ENCODE measurements at places on chromosomes 7 and 10.

- DNase-seq, result no peak
Observed at GRCh38 chr10:49609283-49610113, 612 bp upstream of the SLC18A3 start.

DNA sequence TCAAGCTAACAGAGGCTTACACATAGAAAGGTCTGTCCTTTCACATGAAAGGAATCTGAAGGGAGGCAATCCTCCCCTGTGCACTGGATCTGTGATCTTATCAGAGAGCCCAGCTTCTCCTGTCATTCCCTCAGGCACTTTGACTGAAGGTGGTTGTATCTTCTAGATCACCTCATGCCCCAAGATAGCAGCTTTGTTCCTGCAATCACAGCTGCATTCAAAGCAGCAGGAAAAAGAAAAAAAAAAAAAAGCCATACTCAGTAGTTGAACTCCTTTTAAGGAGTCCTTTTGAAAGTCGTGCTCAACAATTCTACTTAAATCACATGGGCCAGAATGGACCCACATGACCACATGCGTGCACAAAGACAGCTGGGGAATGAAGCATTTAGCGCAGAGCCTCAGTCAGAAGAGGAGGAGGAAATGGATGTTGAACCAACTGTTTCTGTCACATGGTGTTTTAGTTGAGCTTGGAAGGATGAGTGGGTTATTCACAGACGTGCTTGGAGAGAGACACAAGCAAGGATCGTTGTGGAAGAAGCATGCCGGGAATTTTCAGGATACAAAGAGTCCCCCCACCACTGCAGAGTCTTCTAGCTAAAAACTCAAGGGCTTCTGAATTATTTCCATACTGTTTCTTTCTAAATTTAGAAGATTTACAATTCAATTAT, 13.0 kb upstream of the PFKP start:
- DNase-seq, result no peak

DNA sequence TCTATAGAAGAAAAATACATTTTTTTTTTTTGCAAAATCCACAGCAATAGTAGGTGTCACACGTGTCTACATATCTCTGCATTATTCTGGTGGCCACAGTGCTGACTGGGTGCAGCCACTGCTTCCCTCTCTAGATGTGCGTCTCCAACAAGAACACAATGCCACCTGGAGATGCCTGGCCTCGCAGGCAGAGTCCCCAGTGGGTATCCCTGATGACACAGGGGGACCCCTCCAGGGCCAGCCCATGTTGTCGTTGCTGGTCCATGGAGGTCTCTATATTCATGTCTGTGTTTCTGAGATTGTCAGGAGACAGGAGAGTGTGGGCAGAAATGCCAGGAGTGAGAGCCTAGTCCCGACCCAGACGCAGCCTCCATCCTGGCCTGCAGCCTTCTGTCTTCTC, 345.9 kb upstream of the SHH start:
- no peak for DNase-seq

DNA sequence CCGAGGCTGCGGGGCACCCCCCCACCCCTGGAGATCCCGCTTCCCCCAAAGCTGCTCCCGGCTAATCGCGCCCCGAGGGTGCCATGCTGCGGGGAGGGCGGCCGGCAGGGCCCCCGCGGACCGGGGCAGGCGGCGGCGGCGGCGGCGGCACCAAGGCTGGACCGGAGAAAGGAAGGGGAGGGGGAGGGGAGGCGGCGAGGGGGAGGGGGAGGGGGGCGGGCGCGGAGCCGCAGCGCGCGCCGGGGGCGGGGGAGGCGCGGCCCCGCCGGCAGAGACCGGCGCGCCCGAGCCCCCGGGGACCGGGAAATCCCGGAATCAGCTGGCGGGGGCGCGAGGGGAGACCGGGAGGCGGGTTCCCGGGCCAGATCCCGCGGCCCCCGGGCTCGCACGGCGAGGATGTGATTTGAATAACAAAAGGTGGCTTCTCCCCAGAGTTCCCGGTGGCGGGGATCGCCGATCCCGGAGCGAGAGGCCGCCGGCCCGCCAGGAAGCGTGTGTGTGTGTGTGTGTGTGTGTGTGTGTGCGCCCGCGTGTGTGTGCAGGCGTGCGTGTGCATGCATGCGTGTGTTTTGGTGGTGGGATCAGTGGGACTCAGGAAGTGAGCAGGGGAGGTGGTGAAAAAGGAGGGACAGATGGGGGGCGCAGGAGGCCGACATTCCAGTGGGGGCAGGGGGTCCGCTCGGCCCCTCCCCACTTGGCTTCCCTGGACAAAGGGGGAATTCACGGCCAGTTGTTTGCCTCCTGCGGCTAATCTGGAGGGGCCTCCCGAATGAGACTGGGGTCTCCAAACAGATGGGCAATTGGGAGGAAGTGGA, 99.5 kb downstream of the HIP1 start:
- DNase-seq, result peak; percentile 75

- DNase-seq, result no peak
Observed at GRCh38 chr7:114554781-114555537, 140.3 kb downstream of the FOXP2 start.

DNA sequence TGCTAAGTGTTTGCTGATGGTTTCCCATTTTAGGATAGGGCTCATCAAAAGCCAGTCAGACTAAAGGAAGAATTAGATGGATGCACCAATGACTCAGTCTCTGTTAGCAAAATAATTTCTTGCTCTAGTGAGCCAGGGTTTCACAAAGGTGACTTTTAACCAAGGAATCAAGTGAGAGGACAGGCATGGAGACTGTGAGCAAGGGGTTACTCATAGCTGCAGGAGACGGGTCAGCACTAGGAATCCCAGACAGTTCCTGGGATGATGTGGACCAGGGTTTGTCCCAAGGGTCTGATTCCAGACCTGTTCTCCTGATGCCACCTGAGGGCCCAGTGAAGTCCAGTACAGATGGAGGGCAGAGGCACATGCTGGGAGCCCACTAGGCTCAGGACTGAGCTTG, 138.1 kb downstream of the NOC3L start:
- DNase-seq, result no peak

DNA sequence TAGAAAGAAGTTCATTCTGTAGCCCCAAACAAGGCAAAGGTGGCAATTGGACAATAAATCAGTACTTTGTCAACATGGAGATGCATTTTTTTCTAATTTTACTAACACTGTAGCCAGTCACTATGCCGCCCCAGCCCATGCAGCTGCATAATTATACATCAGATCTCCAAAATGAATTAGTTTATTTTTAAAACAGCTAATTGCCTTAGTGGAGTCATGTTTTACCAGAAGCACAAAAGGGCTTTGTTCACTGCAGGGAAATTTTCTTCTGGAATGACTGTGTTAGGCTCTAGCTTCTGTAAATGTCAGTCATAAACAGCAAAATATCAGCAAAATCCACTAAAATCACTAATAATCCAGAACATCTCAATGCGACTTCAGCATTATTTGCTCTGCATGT, 20.1 kb upstream of the HDAC9 start:
- DNase-seq, result no peak

DNA sequence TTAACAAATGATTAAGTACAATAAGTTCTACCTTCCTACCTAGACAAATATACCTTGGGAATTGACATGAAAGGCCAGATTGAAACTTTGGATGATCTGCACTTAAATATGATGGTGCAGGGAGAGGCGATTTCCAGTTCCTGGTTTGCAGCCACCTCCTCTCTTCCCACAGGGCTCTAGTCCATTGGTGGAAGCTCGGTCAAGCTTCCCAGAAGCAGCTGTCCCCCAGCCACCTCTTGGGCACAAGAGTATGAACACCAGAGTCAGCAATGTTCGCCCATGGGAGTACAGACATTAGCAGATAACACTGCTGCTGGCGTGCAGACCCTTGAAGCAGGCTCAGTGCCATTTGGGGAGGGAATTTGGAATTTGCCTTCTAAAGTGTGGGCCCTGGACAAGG, 1.5 kb upstream of the CPVL start:
- DNase-seq, result no peak

DNA sequence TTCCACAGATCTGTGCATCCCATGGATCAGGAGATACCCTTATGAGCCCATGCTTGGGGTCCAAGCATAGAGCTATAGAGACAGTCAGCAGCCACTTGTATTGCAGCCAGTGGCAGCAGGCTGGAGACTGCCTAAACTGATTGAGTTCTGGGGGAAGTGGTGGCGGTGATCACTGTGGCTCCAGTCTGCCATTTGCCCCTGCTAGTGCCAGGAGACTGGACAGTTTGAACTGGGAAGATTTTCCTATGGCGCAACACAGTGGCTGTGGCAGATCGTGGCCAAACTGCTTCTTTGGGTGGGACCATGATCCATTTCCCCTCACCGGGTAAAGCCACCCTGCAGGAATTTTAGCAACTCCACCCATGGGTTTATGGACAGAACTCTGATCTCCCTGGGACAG, 679.7 kb upstream of the SEMA3D start:
- DNase-seq, result no peak

GRCh38 chr10:34743814-34744213, 71.3 kb downstream of the PARD3 start:
- no peak for DNase-seq

GRCh38 chr10:89547853-89548513, 12.6 kb upstream of the SLC16A12 start:
- DNase-seq, result no peak

- DNase-seq, result peak; percentile 80
Observed at GRCh38 chr10:79242620-79243152, 104.6 kb upstream of the PPIF start.

DNA sequence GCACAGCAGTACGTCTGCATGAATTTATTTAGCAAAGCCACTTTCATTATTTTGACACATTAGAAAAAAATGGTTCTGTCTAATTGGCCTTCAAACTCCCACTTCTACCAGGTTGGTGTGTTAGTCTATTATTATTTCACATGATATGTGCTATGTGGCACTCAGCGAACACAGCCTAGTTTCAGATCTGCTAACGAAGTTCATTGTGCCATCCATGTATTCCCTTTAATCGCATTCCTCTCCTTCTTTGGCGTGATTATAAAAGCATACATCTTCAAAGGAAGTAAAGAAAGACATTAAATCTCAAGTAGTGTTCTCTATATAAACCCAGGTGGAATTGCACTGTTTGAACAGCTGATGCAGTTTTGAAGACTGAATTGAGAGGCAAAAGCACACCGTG, 96.4 kb upstream of the CACNA2D1 start:
- no peak for DNase-seq

GRCh38 chr7:130297628-130298543, 4.9 kb downstream of the CPA4 start:
- DNase-seq, result no peak

DNA sequence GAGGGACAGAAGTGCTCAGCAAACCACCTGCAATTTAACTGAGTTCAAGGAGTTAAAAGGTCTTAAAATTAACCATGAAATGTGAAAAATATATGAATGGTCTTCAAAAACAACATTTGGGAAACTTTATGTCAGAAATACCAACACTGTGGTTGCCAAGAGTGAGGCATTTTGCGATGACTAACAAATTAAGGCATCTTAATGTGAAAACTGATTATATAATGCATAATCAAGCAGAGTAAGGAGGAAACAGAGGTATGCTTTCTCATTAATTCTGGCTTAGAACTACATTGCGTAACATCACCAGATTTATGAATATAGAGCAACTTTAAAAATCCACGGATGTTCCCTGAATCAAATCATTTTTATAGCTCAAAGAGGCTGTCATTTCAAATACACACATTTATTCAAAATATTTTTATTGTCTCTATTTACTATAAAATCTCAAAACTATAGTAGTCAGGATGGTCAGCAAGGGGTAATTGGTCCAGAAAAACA, 335.5 kb downstream of the LRRTM3 start:
- DNase-seq, result no peak

- no peak for DNase-seq
Observed at GRCh38 chr7:31094271-31094670, 42.2 kb downstream of the ADCYAP1R1 start.

DNA sequence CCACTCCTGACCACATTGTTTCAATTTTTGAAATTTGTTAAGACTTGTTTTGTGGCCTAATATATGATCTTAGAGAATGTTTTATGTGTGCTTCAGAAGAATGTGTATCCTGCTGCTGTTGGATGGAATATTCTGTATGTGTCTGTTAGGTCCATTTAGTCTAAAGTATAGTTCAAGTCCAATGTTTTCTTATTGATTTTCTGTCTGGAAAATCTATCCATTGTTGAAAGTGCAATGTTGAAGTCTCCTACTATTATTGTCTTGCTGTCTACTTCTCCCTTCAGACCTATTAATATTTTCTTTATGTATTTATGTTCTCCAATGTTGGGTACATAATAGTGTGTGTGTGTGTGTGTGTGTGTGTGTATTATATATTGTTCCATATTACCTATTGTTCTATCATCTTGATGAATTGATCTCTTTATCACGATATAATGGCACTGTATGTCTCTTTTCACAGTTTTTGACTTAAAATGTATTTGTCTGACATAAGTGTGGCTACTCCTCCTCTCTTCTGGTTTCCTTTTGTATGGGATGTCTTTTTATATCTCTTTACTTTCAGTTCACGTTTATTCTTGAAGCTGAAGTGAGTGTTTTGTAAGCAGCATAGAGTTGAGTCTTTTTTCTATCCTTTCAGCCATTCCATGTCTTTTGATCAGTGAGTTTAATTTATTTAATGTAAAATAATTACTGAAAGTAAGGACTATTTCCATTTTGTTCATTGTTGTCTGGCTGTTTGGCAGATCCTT, 61.3 kb downstream of the AKR1D1 start:
- DNase-seq, result no peak

GRCh38 chr10:77970869-77971803, 44.6 kb upstream of the DLG5 start:
- DNase-seq, result no peak

- no peak for DNase-seq
Observed at GRCh38 chr10:64288404-64288803, 767.2 kb downstream of the REEP3 start.

DNA sequence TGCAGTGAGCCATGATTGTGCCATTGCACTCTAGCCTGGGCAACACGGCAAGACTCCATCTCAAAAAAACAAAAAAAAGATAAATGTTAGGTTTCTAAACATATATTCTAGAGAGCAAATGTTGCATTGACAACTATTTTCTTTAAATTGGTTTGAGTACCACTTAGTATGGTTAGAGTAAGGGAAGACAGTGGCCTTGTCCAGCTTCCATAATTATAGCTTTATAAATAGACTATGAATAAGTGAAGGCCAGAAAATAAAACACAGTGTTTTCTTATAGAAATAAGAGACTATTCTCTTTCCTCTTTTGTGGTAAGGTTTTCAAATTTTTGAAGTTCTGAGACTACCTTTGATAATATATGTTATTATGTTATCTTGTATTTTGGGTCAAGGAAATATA, 50.5 kb downstream of the EXOC4 start:
- DNase-seq, result no peak

DNA sequence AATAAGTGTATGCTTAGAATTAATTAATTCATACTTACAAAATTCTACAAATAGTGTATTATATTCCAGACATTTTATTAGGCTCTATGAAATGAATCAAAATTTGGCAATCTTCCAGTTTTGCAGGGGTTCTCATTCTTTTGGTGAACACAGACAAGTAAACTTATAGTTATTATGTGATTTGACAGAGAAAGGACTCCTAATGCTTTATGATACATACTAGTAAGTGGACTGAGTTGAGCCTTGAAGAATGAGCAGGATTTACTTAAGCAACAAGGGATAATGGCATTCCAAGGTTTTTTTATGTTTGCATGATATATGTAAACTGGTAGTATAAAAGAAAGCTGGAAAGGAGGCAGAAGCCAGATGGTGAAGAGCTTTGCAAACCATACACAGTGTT, 145.7 kb upstream of the FERD3L start:
- no peak for DNase-seq

Data from activated CD8-positive, alpha-beta memory T cell treated with anti-CD3 and anti-CD28 coated beads for 24 hours (primary cell).